ENCODE measurements at places on chromosomes 7 and 10.

- DNase-seq, result no peak
Observed at GRCh38 chr10:58554316-58554715, 41.6 kb downstream of the BICC1 start.

DNA sequence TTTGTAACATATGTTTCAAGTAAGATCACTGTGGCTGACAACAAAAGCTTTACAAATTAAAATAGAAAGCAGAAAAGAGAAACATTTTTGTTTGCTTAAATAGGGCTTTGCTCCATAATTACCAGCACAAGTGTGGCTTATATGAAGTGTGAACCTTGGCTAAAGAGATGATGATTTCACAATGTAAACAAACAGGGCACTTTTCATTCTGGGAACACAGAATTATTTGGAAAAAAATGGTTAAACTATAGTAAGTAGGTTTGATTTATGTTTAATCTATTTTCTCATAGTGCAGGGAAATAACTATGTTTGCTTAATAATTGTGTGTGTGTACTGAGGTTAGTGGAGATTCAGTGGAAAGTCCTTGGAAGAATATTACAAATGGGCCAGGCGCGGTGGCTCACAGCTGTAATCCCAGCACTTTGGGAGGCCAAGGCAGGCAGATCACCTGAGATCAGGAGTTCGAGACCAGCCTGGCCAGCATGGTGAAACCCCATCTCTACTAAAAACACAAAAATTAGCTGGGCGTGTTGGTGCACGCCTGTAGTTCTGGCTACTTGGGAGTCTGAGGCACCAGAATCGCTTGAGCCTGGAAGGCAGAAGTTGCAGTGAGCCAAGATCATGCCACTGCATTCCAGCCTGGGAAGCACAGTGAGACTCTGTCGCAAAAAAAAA is 19.1 kb upstream of the OTUD1 start:
- DNase-seq, result no peak

- DNase-seq, result peak; percentile 97
Observed at GRCh38 chr7:23105644-23106056, at the start of gene KLHL7. Gene KLHL7 (plus strand): TSS chr7:23105785. CDS start chr7:23106027, 242 bp downstream.

GRCh38 chr7:21352540-21353387 is 75.1 kb upstream of the SP4 start:
- peak; percentile 20 for DNase-seq

DNA sequence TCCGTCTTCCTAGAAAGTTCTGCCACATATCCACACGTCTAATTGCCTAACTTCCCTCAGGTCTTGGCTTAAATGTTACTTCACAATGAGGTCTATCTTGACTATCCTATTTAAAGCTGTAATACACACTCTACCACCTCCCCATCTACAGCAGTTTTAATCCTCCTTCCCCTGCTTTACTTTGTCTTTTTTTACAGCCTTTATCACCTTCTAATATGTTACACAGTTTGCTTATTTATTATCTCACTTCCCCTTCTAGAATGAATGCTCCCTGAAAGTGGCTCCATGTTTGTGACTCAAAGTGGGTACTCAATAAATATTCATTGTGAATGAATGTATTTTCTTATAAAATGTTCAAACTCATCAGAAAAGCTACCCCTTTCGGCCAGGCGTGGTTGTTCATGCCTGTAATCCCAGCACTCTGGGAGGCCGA is 13.6 kb upstream of the MICU1 start:
- DNase-seq, result no peak

GRCh38 chr7:157484411-157485081 is 147.7 kb downstream of the DNAJB6 start:
- no peak for DNase-seq

- DNase-seq, result peak; percentile 2
Observed at GRCh38 chr7:39594988-39595620, 28.3 kb upstream of the RALA start.

DNA sequence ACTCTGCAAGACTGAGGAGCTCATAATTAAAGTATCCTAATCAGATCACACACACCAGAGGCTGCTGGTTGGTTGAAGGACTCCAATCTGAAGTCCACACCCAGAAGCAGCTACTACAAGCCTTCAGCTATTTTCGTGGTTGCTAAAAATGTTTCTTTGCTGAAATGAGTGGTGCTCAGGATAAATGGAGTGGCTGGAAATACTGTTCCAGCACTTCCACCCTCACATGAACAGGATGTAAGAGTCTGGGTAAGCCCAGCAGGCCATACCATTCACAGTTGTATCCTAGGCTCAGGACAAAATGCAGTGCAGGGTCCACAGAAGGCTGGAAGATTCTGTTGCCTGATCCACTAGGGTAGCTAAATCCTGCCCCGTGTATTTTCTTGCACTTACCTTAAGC is 34.1 kb downstream of the AFAP1L2 start:
- DNase-seq, result no peak

- DNase-seq, result no peak
Observed at GRCh38 chr10:25068152-25069058, 52.0 kb downstream of the THNSL1 start.
